Stimulated activated CD4-positive, alpha-beta T cell treated with anti-CD3 and anti-CD28 coated beads, Interleukin-1b, Interleukin-23, amount 100 ng/mL, for 1 hour (primary cell): ENCODE measurements at places on chromosomes 1 and 21.

DNA sequence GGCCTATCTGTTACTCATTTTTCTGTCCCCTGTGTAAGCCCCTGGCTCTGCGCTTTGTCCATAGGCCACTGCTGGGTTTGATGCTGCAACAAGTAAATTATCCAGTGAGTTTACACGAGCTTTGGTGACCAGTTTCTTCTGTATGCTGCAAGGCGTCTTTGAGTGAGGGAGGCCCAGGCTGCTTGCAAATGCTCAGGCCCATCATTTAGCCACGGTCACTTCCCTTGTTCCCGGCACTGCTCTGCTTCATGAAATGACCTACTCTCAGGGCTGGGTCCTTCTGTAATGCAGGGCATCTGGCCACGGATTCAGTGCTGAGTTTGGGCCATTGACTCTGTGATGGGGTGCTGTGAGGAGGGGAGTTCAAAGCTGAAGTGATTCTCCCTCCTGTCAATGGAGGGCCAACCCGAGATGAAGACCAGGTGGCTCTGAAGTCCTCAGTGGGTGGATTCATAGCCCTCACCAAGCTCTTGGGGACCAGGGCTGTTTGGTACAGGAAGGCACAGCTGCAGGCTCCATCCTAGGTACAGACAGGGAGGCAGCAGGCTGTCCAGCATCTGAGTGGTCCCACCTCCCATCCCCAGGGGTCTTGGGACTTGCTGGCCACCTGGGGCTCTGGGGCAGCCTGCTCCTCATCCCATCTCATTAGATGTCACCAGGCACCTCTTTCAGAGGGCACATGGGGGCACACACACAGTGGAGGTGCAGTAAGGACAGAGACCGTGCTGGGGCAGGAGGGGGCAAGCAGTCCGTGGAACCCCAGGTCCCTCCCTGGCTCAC, 21.7 kb downstream of the LHX4 start:
- DNase-seq = no peak

GRCh38 chr1:212167098-212167497, 118.1 kb upstream of the PPP2R5A start:
- DNase-seq = no peak

DNA sequence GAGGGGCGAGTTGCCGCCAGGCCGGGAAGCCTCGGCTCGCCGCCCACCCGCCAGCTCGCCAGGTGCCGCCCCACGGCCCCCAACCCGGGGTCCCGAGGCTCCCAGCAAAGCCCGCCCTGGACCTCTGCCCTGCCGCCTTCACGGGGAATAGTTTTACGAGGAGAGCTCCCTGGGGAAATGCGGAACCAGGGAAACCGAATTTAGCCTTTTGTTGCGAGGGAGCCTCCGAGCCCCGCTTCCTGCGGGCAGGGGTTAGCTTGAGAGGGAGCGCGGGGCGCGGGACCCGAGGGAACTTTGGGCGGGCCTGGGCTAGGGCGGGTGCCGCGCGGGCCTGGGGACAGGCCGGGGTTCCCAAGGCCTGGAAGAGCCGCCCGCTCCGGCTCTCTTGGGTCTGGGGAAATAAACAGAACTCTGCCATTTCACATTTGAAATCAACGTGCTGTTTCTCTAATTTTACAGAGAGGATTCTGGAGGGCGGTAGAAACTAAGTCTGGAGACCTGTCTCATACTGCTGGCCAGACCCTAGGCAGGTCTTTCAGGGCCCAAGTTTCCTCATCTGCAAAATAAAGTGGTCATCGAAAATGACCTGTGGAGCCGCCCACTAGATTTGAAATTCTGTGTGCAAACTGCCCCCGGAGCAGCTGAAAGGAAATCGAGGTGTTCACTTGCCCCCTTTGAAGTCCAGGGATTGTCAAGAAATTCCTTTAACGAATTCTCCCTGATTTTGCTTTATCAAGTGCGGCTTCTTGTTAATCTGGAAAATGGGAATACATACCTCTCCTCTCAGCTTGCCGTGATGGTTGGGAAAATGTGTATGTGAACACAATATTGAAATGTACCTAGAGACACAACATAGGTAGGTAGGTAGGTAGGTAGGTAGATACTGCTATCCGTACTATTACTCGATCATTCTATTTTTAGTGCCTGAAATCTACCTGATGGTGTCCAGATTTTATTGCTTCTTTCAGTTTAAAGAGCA, 749 bp upstream of the GLUL start:
- DNase-seq = no peak

DNA sequence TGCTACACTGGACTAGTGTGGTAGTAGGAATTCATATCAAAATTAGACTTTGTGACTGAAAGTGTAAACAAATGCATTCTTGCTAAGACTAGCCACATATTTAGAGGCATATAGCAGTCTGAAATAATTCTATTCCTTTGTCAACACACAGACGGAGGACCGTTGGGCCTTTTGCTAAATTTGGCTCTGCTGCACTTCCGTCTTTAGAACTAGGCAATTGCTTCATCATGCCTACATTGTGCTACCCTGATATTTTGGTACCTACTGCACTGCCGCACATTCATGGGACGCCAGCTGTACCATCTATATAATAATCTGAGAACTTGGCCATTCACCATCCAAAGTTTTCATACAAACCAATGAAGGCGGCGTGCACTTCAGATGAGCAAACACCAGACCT, 346.8 kb downstream of the KIF26B start:
- DNase-seq = no peak
